AG09309 (cell line): ENCODE measurements at places on chromosomes 6 and 20.

DNA sequence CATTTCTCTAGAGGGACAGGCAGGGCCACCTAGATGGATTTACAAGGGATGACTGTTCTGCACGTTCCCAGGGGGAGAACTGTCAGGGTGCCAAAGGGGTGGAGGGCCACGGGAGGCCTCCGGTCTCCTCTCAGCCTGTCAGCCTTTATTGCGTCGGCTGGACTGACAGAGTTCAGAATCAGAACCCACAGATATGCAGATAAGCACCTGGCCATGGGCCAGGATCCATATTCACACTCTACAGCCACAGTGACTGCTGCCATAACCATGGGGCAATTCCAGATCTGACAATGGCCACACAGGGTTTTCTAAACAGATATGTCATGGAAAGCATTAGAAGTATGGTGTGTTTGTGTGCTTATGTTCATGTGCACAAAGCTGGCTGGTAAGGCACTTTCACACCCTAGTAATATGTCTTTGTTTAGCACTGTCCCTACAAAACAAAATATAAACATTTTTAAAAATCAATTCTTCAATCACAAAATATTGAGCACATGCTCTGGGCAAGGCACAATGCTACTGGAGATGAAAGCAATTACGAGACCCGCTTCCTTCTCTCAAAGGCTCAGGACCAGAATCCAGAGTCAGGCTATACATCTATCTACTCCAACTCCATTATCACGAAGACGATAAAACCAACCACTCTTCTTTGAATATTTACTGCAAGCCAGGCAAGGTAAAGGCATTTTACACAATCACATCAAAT lies 29.1 kb downstream of the TRAM2 start:
- DNase-seq = no peak

DNA sequence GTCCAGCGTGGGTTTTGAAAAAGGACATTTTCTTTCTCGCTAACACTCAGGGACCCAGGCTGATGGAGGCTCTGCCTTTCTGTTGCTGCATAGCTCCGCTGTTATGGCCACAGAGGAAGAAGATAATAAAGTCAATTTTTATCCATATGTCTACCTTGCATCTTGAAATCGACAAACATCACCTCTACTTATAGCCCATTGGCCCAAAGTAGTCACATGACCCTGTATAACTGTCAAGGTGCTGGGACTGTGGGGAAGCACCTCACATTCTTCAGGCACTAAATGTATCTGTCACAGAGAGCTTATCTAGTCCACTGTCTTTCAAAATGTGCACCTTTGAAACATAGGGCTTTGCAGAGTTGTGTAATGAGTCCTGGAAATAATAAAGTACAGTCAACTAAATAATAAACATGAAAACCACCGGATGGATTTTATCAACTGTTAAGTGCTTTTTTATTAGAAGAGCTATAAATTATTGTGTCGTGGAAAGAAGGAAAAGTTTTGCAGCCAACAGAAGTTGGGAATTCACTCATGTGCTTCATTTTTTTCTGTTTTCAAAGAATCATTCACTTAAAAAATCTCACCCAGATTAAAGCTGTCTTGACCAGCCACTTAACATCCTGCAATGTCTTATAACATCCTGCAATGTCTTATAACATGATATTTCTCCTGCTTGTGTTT lies 47.7 kb upstream of the RCAN2 start:
- DNase-seq = no peak

- no peak for DNase-seq
Measured at GRCh38 chr6:122878796-122879195, 89.7 kb downstream of the SMPDL3A start.

GRCh38 chr6:31485055-31485454 lies 12.9 kb upstream of the MICB start:
- no peak for DNase-seq

DNA sequence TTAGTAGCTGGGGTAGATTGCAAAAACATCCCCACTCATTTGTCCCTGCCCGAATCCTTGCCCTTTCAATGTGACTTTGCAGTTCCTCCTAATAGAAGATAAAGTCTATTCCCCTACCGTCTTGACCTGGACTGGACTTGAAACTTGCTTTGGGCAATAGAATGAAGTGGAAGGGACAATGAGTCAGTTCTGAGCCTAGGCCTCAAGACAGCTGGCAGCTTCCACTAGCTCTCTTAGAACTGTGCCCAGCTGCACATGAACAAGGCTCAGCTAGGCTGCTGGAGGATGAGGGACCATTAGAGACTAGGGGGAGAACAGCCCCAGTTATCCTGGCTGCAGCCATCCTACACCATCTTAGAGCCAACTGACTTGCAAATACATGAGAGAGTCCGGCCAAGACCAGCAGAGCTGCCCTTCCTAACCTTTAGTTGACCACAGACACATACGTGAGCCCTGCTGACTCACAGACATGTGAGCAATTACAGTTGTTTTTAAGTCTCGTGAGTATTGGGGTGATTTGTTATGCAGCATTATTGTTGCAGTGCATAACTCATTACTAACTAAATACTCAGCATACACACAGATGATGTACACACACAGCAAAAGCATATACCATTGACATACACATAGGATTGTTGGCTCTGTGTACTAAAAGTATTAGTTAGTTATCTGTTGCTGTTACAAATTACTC lies 105.5 kb downstream of the DHX35 start:
- no peak for DNase-seq

DNA sequence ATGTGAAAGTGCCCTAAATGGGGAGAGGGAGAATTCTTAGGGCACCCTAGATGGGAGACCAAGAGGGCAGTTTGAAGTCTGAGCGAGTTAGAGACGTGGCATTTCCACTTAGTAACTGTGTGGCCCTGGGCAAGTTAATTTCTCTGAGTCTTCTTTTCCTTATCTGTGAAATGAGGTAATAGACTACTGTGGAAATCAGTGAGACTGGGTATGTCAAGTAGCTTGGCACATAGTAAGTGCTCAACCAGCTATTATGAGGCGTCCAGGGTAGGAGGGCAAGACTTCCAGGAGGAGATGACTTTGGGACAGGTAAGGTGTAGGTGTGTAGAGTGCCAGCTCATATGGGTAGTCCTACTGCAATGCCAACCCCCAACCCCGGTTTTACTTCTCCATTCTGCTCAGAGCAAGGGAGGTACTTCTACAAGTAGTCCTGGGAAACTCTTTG lies 770 bp downstream of the KIF3B start:
- DNase-seq = no peak

DNA sequence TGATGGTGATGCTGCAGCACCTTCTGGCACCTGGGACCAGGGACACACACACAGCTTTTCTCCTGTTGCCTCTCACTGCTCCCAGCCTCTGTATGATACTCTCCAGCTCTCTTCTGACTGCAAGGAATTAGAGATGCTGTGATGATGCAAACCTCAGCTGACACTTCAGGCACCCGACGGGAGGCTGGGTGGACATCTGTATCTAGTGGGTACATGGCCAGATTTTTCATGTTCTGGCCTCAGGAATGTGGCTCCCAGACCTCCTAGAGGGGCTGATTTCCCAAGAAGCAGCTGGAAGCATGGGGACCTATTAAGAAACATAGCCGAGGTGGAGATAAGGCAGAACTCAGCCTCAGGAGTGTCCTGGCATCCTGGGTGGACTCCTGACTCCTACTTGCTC lies 6.8 kb upstream of the EPB41L1 start:
- peak; percentile 84 for DNase-seq

GRCh38 chr6:24832794-24833193 lies 34.1 kb upstream of the ARMH2 start:
- DNase-seq = no peak

GRCh38 chr20:48685300-48685699 lies 142.5 kb downstream of the PREX1 start:
- DNase-seq = no peak

- DNase-seq = no peak
Measured at GRCh38 chr20:44942264-44942973, 17.8 kb downstream of the TOMM34 start.

DNA sequence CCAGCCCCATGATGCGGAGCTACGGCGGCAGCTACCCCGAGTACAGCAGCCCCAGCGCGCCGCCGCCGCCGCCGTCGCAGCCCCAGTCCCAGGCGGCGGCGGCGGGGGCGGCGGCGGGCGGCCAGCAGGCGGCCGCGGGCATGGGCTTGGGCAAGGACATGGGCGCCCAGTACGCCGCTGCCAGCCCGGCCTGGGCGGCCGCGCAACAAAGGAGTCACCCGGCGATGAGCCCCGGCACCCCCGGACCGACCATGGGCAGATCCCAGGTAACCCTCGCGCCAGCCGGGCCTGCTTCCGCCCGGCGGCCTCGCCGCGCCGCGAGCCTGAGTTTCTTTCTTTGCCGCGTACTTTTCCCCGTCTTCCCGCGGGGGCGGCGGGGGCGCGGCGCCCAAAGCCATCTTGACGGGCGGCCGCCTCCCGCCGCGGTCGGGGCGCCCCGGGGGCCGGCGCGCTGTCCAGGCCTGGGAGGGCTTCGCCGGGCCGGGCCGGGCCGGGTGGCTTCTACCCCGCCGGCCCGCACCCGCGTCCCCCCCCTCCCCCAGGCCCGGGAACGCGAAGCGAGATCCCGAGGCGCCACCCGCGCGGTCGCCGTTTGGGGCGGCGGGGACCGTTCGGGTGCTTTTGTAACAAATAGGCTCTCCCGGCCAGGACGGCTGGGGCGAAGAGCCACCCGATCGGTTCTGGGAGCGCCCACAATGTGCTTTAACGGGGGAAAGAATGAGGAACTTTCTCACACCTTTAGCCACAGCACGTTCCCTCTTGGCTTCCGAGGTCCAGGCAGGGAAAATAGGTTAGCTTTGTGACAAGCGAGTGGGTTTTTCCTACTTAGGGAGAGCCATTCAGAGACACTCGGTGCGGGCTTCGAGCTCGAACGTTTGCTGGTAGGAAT lies 2.3 kb downstream of the ARID1B start:
- DNase-seq = no peak

GRCh38 chr6:47175656-47176055 lies 133.5 kb upstream of the ADGRF1 start:
- DNase-seq = no peak

DNA sequence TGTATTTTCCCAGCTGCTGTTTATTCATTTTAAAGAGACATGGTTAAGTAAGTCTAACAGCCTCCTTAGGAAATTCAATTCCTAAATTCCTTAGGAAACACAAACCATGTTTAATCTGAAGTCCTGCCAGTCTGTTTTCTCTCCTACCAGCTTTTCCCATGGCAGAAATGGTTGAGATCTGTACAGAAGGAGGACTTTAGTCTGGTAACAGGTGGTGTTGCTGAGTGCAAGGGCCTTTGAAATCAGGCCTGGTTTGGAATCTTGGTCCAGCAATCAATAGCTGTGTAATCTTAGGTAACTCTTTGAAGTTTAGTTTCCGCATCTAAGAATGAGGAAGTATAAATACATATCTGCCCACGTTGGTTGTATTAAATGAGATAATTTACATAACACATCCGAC lies 232.5 kb downstream of the LAMA2 start:
- no peak for DNase-seq

DNA sequence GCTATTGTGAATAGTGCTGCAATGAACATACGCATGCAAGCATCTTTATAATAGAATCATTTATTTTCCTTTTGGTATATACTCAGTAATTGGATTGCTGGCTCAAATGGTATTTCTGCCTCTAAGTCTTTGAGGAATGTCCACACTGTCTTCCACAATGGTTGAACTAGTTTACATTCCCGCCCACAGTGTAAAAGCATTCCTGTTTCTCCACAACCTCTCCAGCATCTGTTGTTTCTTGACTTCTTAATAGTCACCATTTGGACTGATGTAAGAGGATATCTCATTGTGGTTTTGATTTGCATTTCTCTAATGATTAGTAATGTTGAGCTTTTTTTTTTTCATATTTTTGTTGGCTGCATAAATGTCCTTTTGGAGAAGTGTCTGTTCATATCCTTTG lies 208.7 kb downstream of the PHF3 start:
- DNase-seq = no peak

GRCh38 chr6:168326294-168327261 lies 7.0 kb upstream of the DACT2 start:
- DNase-seq = no peak

DNA sequence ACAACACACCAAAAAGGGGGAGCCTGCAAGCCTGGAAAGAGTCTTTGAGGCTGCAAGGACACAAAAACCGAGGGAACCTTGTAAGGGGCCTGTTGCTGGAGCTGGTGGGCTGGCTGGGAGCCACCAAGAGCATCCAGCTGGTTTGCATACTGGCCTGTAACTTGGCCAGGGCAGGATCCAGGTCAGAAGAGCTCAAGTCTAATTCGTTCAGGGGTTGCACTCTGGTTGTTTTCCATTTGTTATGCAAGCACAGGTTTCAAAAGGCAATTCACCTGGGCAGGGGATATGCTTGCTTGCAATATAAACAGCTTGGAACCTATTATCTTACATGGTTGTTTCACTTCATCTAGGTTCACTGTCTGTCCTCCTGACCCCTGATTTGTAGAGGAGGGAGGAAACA lies 98.3 kb upstream of the GCM1 start:
- no peak for DNase-seq
